CD4-positive, alpha-beta T cell treated with Interleukin-15 for 4 hours (primary cell): ENCODE measurements at places on chromosomes 7 and 10.

- no peak for DNase-seq
These were observed 24.6 kb upstream of the BET1 start for GRCh38 chr7:94028768-94029167.

- no peak for DNase-seq
These were observed at the start of gene GRB10 for GRCh38 chr7:50782375-50783208. Gene GRB10 (minus strand): TSS chr7:50782896. CDS start chr7:50732322, 50,574 bp downstream.

GRCh38 chr7:64863969-64864368 lies 39.1 kb upstream of the ZNF273 start:
- DNase-seq: no peak

DNA sequence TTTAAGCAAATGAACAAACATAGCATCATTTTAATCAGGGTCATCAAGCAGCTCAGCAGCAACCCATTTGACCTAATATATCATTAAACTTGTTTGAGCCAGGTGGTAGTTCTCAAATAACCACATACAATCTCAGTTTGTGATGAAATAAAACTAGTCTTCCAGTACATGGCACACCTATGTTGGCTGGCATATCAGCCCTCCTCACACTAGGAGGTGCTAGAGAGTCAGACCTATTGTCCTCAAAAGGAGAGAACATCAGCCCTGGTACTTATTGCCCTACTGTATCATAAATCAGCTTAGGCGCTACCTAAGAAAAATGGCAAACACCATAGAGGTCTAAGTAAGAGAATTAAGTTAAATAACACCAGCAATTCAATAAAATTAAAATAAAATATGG lies 81.7 kb downstream of the CABCOCO1 start:
- no peak for DNase-seq

- no peak for DNase-seq
These were observed 386 bp upstream of the EIF4EBP2 start for GRCh38 chr10:70403483-70404035.

GRCh38 chr7:131508754-131509486 lies 47.5 kb downstream of the PODXL start:
- DNase-seq: no peak

DNA sequence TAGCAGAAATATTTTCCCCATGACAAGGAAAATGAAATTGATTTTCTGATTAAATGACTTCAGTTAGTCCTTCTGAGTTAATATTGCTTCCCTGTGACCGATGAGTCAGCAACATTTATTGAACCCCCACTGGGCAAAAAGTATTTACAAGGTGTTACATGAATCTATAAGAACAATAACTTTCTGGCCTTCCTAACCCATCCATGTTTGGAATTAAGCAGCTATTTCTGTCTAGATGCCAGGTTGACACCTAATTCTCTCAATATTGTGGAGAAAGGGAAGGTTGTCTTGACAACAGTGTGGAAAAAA lies 112.9 kb upstream of the JAZF1 start:
- DNase-seq: no peak

DNA sequence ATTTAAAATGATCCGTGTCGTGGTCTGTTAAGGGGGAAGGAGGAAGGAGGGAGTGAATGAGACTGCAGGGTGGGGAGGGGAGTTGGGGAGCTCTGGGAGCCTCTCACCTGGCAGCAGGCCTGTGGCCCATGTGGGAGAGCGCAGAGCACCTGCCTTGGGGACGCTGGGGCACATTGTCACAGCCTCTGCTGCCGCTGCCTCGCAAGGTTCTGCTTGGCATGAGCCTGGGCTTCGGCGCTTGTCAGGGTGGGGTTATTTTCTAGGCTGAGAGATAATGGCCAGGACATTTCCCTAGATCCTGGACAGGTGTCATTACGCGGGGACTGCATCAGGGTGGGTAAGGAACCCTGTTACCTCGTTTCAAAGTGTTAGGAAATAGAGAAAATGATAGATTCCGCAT lies 2.2 kb upstream of the SUN1 start:
- DNase-seq: no peak

DNA sequence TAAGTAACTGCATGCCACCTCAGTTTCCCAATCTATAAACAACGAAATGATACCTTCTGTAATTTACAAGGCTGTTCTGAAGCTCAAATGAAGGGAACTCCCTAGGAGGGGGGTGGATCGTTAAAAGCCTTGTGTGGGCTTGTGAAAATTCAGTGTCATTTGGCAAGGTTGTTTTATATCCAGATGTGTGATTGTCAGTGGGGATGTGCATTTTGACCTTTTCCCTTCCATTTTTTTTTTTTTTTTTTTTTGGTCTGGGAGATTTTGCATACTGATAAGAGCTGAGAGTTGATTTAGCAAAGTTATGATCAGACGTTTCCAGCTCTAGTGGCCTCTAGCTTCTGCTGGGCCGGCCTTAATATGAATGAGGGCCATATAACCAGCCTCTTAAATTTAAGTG lies 22.8 kb downstream of the CREB5 start:
- DNase-seq: no peak

GRCh38 chr10:130707389-130707979 lies 571.3 kb downstream of the GLRX3 start:
- DNase-seq: no peak

DNA sequence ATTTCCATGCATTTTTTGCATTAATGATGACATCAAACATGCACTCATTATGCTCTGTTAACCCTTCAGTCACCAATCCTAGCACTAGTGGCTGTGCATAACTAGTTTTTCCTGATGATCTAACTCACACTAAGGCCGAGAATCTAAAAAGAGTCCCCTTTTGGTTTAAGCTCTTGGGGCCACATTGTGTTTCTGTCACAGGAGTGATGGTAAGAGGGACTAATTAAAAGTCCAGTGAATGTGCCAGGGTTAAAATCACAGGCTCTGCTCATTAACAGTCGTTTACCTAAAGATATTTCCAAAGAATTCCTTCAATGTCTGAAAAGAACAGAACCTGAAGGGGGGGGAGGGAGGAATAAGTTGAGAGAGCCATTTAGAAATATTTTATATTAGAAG lies 359.0 kb upstream of the ANKRD30A start:
- no peak for DNase-seq

DNA sequence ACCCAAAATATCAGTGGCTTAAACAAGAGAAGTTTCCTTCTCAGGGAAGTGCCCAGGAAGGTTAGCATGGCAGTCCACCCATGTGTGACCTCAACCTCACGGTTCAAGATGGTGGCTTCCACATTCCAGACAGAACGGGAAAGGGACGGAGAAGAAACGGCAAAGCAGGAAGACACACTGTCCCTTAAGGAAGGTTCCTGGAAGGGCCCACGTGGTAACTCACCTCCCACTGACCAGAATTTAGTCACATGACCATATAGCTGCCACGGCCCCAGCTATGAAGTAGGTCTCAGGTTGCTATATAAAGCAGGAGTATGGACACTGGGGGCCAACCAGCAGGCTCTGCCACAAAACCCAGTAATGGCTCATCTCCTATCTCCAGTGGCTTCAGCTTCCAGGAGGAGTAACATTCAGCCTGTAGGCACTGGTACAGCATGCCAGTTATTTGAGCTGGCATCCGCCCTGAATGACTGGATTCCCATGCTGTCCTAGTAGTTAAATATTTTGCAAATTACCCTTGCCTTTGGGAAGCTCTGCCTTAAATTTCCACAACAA lies 278.5 kb upstream of the KLF14 start:
- DNase-seq: no peak

DNA sequence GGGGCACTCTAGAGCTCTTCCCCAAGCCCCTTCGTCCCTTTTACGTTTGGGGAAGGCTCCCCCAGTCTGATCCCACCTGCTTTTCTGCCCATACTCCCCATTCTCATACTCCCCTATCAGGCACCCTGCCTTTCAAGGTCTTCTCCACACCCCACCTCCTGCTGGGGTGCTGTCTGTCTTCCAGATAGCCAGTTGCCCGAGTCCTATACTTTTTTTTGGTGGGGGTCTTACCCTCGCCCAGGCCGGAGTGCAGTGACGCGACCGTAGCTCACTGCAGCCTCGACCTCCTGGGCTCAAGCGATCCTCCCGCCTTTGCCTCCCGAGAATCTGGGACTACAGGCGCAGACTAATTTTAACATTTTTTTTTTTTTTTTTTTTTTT lies 775 bp upstream of the ABHD11 start:
- DNase-seq: no peak

DNA sequence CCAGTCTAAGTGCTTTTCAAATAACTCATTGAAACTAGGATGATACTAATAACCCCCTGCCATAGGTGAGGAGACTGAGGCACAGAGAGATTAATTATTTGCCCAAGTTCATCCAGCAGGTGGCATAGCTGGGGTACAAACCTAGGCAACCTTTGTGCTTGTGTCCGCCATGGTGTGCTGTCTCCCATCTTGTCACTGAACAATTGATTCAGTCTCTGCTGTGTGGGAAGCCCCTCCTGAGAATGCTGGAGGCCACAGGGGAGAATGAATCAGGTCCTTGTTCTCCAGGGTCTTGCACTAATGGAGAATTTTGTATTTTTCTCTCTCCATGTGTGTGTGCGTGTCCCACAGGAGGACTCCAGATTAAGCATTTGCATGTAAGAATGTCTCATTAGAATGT lies 15.8 kb upstream of the TMEM236 start:
- no peak for DNase-seq

DNA sequence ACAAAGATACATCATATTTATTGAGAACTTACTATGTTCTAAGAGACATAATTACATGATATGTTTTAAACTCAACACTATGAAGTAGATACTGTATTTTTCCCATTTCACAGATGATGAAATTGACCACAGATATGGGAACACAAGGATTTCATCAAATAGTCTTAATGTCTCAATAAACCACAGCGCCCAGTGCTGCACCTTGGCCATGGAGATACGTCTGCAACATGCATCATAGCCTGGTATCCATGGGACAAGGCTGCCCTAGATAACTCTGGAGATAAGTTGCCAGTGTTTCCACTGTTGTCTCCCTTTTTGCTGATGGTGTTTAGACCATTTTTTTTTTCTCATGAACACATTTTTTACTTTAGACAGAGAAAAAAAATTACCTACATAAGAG lies 97.5 kb downstream of the GNAT3 start:
- DNase-seq: no peak
